NCI-H1092 treated with DMSO at 0.1 percent for 48 hours (cell line): ENCODE measurements at places on chromosomes 3 and 15.

GRCh38 chr3:61181874-61182273, 69.4 kb downstream of the FHIT start:
- DNase-seq = no peak

DNA sequence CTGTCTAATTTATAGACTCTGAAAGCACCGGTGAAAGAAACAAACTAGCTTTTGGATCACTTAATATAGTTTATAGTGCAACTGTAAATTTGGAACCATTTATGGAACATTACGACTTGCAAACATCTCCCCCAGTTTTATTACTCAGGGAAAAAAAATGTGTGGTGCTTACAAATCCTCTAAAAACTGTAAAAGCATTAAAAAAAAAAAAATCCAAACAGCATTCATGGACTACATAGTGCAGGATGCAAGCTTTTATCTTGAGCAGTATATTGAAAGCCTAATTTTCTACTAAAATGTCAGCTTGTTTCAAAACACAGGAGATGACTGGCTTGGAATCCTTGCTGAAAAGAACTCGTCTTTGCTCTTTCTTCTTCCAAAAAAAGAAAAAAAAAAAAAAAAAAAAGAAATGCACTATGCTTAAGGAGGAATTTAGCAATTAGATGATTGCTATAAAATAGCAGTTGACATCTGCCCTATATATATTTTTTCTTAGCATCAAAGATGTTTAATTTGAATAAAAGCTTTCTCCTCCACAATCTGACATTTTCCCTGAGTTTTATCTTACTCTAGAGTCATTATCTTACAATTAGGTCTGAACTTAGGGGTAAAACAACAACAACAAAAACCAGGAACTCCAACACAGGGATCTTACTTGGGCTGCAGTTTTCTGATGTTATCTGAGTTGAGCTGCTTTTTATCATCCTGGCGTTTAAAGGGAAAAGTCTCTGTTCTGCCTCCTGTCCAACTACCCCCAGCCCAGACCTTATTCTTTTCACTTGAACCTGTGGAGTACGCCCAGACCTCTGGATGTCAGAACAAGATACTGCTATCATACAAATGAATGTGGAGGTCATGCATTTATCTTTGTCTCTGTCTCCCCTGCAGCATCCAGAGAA, 62.6 kb upstream of the PDZRN3 start:
- no peak for DNase-seq

DNA sequence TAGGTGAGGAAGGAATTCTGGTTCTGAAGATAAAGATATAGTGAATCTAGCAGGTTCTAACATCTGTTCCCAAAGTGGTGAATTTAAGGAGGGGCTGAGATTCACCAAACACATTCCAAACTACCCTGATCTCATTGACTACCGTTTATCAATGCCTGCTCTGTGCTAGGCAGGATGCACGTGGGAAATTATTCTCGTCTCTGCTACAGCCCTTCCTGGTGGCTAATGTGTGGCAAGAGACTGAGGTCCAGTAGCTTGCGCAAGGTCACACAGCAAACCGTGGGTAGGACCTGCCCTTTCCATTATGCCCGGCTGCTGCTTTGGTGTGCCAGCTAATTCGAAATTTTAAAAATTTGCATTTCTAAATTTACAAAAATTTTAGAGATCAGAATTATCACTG, 209.5 kb upstream of the TRIM42 start:
- DNase-seq = no peak

DNA sequence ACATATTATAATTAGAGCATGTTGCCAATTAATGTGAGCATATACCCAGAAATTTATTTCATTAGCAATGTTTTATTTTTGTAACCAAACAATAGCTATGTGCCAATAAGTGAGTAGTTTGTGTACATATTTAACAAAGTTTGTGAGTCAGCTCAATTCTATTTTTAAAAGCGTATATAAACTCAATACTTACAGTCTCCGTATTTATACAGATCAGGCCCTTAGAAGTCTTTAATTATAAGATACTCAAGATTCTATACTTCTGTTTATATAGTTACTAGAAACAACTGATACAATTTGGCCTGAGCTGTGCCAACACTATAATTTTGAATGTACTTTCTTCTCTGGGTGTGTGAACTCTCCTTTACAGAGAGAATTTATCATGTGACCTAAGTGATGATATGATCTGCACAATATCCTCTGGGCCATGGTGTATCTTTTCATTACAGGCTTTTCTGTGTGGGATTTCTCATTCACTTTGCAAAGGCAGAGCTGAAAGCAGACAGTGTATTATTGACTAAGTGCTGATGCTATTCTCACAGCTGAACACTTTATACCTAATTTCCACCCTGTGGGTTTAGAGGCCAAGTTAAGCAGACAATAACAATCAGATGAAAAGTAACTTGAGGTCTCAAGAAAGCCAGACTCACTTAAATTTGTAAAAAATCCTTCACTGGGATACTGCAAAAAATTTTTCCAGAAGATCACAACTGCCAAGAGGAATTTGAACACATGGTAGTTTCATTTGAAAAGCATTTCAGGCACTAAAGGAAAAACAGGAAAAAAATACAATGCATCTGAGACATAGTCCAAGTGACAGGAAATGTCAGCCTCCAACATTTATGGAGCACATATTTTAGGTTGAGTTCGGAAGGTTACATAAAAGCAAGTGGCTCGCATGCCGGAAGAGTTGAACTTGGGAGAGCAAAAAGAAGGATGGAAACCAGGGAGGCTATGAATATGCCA, 277.9 kb upstream of the SEMA6D start:
- DNase-seq = no peak

- DNase-seq = no peak
These were observed 49.8 kb upstream of the SLC6A1 start for GRCh38 chr3:10942690-10943205.

GRCh38 chr3:187264021-187264420, 27.5 kb downstream of the MASP1 start:
- no peak for DNase-seq

GRCh38 chr3:126354776-126355175, 2.4 kb downstream of the KLF15 start:
- DNase-seq = no peak

GRCh38 chr3:7203969-7204847, 343.3 kb downstream of the GRM7 start:
- no peak for DNase-seq

DNA sequence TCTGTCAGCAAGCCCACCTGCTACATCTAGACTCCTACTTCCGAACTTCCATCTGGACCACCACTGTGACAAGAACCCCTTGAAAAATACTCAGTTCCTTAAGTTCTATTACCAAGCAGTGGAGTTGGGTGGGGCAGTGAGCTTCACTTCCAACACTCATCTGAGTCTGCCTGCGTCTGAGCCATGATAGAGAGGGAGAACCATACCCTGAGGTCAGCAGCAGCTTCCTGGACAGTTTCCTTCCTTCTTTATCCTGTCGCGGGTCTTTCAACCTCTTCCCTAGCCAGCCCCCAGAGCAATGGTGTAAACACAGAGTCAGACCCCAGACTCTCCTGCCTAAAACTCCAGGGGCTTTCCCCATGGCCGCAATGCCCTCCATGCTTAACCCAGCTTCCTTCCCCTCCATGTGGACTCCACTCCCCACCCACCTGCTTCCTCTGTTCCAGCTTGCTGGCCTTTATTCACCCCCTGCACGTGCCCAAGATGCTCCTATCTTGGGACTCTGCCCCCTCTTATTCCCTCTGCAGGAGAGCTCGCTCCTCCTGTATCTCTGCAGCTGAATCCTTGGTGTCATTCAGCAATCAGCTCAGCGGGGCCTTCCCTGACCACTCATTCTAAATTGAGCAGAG, 211.2 kb downstream of the SHQ1 start:
- DNase-seq = no peak

- no peak for DNase-seq
These were observed 40.6 kb upstream of the FGF7 start for GRCh38 chr15:49382394-49382793.

- no peak for DNase-seq
These were observed 12.4 kb downstream of the HES1 start for GRCh38 chr3:194148383-194148782.

DNA sequence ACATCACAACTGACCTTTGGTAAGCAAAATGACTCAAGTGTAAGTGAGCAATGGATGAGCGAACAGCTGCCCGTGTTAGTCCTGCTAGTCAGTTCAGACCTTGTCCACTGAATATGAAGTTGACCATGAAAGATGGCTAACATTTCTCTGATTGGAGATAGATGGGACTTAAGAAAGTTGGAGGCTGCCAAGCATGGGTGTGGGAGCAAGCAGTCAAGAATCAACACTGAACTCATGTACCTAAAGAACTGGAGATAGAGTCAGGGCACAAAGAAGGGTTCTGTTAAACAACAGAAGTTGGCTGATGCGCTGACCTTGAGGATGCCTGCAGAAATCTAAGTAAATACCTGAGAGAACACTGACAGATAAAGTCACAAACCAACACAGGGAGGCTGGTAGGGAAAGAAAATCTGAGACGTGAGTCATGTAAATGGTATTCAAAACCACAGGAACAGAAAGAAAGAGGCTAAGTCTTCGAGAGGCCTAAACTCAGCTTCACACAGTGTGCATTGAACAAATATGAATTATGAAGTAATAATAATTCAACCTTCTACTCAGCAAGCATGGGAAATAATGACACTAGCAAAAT, 30.7 kb upstream of the ANPEP start:
- no peak for DNase-seq

DNA sequence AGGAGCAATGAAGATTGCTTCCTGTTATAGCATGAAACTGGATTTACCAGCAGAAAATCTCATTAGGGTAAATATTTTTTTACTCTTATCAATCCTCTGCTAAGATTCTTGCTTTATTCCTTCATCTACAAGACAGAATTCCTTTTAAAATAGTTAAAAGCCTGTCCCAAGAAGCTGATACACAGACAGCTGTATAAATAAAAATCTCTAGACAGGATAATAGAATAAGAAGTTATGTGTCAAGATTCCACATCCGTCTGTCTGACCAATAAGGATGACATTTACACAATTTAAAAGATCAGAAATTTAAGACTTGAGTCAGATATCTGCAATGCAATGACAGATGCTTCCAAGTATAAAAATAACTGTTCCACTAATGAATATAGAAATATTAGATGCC, 57.6 kb downstream of the SSR3 start:
- no peak for DNase-seq

DNA sequence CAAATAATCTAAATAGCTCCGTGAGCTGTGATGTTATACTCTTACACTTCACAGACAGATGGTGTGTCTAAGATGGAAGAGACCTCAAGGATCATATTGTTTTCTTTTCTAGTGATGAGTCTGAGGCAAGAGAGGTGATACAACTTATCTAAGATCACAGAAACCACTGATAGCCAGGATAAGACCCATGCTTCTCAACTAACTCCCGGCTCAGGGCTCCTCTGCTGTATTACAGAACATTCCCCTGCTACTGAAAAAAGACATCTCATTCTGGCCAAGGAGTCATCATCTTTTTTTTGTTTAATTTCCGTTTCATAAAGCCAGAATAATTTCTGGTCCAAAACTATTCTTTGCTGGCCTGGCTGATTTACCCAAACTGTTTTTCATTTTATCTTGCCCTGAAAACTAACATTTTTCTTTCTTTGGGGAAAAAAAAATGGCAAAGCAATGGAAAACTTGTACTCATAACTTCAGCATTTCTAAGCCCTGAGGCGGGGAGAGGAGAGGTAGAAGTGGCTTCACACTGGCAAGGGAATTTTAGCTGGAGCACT, 46.9 kb upstream of the GAP43 start:
- no peak for DNase-seq

DNA sequence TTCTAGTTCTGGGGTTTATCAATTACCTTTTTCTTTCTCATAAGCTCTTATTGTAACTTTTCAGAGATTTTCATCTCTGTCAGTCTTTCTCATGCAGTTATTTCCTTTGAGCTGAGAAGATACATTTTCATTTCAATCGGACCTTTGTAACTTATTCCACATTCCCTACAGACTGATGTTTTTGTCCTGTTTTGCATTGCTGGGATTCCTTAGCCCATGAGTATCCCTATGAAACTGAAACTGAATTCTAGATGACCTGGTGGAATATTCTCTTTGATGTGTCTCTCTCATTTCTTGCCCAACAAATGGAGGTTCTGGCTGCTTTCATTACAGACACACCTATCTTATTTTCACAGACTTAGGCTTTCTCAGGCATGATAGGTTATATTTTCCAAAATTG, 10.5 kb upstream of the EPHA6 start:
- no peak for DNase-seq

- no peak for DNase-seq
These were observed 23.7 kb downstream of the ATRIP start for GRCh38 chr3:48470286-48470685.

GRCh38 chr3:129035360-129036221, 25.0 kb upstream of the GP9 start:
- DNase-seq = no peak

- DNase-seq = peak; percentile 14
These were observed 763 bp downstream of the KBTBD8 start for GRCh38 chr3:66998904-66999235.

DNA sequence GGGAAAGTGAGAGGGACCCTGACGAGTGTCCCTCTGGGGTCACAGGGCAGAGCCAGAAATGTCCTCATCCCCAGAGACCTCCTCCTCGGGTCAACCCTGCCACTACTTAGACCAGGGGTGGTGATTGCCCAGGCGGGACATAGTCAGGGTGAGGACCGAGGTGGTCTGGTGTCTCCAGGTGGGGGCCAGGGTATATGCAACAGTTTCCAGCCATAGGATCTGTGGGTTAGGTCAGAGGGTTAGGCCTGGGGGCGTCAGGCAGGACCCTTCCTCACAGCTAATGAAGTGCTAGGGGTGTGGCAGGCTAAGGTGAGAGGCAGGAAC, 22.3 kb upstream of the FBLN2 start:
- DNase-seq = no peak

DNA sequence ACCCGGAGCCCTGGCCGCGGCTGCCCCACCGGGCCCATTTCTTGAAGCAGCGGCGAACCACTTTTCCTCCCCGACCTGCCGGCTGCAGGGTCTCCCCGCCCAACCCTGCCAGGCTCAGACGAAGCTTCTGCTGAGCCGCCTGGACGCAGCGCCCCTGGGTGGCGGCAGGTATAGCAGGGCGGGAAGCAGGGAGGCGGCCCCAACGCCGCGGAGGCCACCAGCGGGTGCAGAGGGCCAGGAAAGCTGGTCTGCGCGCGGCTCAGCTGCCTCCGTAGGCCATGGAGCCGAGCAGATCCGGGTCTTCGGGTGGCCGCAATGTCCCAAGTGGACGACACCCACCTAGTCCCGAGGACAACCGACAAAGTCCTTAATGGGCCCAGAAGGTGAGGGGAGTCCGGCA, 21.9 kb upstream of the SRPRB start:
- DNase-seq = no peak
